ENCODE measurements at places on chromosomes 5 and 9.

GRCh38 chr5:135484674-135485086 is 32.5 kb upstream of the TIFAB start:
- H3K36me3 ChIP-seq, result no peaks in the 10 kb centered on the region
- H3K4me3 ChIP-seq, result no peak overlapping the region
- no peak overlapping the region for H3K27ac ChIP-seq
- H3K27me3 ChIP-seq, result peaks cover 13% of the 10 kb centered on the region
- no peaks in the 10 kb centered on the region for H3K4me1 ChIP-seq
- no peak for DNase-seq

- no peaks in the 10 kb centered on the region for H3K4me1 ChIP-seq
- no peaks in the 10 kb centered on the region for H3K27me3 ChIP-seq
- DNase-seq, result no peak
- H3K36me3 ChIP-seq, result no peaks in the 10 kb centered on the region
- H3K27ac ChIP-seq, result no peak overlapping the region
These were observed 23.1 kb downstream of the VCAN start for GRCh38 chr5:83494666-83495065.

DNA sequence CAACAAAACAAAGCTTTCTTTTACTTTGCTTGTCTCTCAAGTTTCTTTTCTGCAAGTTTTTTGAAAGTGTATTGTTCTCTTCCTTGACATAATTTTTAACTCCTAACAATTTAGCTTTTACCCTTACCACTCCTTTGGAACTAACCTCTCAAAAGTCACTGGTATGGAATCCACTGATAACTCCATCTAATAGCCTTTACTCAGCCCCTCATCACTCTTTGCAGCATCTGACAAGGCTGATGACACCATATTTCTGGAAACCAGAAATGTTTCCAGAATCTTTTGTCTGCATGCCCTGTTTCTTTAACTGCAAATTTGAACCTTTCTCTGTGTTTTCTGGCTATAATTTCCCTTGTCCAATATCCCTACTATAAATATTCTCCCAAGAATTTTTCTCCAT is 46.5 kb downstream of the ZNF474 start:
- H3K4me1 ChIP-seq, result no peaks in the 10 kb centered on the region
- H3K27ac ChIP-seq, result no peak overlapping the region
- no peaks in the 10 kb centered on the region for H3K27me3 ChIP-seq
- DNase-seq, result no peak

- no peaks in the 10 kb centered on the region for H3K27me3 ChIP-seq
- no peak overlapping the region for H3K4me3 ChIP-seq
- no peaks in the 10 kb centered on the region for H3K36me3 ChIP-seq
- H3K27ac ChIP-seq, result no peak overlapping the region
These were observed 72.2 kb downstream of the PRDM9 start for GRCh38 chr5:23579566-23579965.

DNA sequence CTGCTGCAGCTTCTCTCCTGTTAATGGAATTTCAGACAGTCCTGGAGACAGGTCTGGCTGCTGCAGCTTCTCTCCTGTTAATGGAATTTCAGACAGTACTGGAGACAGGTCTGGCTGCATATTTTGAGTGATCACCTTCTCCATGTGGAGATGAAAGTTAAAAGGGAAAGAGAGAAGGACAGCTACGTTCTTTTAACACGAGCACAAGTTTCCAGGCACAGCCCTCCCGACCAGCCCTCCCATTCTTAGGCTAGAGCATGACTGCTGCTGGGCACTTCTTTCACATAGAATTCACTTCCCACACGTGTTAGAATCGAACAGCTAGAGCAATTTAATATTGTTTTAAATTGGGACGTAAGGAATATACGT is 133.3 kb upstream of the DMRT1 start:
- no peak overlapping the region for H3K4me3 ChIP-seq
- no peaks in the 10 kb centered on the region for H3K27me3 ChIP-seq
- no peak overlapping the region for H3K27ac ChIP-seq
- H3K36me3 ChIP-seq, result no peaks in the 10 kb centered on the region

GRCh38 chr9:121503444-121503843 is 3.8 kb upstream of the GGTA1 start:
- peaks cover 12% of the 10 kb centered on the region for H3K27me3 ChIP-seq
- H3K4me3 ChIP-seq, result no peak overlapping the region
- no peak overlapping the region for H3K27ac ChIP-seq
- no peaks in the 10 kb centered on the region for H3K36me3 ChIP-seq
- peaks cover 15% of the 10 kb centered on the region for H3K4me1 ChIP-seq

GRCh38 chr9:114300846-114301797 is 21.8 kb upstream of the ORM1 start:
- no peak overlapping the region for H3K4me3 ChIP-seq
- no peak overlapping the region for H3K27ac ChIP-seq
- no peaks in the 10 kb centered on the region for H3K27me3 ChIP-seq
- no peak for DNase-seq
- no peaks in the 10 kb centered on the region for H3K36me3 ChIP-seq
- peaks cover 4% of the 10 kb centered on the region for H3K4me1 ChIP-seq

DNA sequence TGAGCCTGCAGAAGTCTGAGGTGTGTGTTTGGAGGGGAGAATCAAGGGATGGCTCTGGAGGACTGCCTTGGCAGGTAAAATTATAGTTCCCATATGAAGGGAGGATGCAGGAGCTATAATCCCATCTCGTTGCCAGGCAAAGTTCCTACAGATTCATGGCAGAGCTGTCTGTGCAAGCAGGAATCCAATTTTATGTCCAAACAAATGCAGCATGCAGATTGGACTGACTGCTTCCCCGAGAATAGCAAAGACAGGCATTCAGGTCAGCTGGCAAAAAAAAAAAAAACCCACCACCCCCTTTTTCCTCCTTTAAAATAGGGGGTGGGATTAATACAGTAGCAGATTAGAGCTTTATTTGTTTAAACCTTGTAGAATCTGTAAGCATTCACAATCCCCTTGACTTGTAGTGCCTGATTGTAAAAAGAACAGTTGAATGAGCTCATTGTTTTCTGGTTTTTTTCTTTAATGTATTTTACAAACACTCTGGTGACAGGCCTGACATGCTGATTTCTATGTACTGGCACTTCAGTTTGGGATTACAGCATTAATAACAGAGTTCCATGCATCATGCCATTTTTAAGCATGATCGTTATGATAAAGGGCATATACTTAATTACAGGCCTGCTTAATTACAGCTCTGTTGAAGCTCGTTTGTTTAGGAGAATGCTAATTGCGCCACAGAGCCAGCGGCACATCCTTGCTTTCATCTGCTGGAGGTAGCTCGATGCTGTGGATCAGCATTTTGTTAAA is 141.4 kb upstream of the LMX1B start:
- H3K27me3 ChIP-seq, result no peaks in the 10 kb centered on the region
- peaks cover 58% of the 10 kb centered on the region for H3K4me1 ChIP-seq

GRCh38 chr5:142945321-142945720 is 175.1 kb downstream of the ARHGAP26 start:
- H3K27me3 ChIP-seq, result no peaks in the 10 kb centered on the region
- no peaks in the 10 kb centered on the region for H3K4me1 ChIP-seq
- no peak for DNase-seq
- H3K4me3 ChIP-seq, result no peak overlapping the region

DNA sequence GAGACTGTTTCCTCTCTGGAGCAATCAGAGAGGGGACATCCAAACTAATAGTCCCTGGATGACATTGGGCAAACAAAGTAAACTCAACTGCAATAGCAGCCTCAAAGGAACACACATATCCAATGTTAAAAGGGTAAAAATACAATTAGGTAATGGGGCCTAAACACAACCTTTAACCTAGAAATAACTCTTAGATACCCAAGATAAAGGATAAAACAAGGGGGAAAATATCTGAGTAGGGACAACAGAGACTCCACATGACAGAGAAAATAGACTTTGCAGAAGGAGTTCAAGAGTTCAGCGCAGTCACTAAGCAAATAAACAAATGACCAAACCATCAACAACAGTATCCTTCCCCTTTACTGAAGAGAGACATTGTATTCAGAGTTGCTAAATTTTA is 149.3 kb downstream of the FBXO4 start:
- no peak overlapping the region for H3K27ac ChIP-seq
- no peaks in the 10 kb centered on the region for H3K4me1 ChIP-seq
- H3K4me3 ChIP-seq, result no peak overlapping the region
- H3K36me3 ChIP-seq, result no peaks in the 10 kb centered on the region

GRCh38 chr9:35423499-35423898 is 66.4 kb upstream of the RUSC2 start:
- DNase-seq, result no peak
- no peaks in the 10 kb centered on the region for H3K4me1 ChIP-seq
- no peak overlapping the region for H3K27ac ChIP-seq
- peaks cover 5% of the 10 kb centered on the region for H3K27me3 ChIP-seq
- no peak overlapping the region for H3K4me3 ChIP-seq

DNA sequence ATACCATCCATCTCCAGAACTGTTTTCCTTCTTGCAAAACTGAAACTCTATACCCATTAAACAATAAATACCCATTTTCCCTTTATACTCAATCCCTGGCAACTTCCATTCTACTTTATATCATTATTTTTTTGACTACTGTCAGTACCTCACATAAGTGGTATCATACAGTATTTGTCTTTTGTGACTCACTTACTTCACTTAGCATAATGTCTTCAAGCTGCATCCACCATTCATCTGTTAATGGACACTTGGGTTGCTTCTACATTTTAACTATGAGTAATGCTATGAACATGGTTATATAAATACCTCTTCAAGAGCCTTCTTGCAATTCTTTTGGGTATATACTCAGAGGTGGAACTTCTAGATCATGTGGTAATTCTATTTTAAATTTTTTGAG is 11.6 kb upstream of the TYRP1 start:
- no peak overlapping the region for H3K4me3 ChIP-seq
- H3K27ac ChIP-seq, result no peak overlapping the region
- no peak for DNase-seq
- H3K4me1 ChIP-seq, result no peaks in the 10 kb centered on the region
- no peaks in the 10 kb centered on the region for H3K36me3 ChIP-seq

GRCh38 chr5:87008751-87009560 is 258.7 kb upstream of the RASA1 start:
- no peak overlapping the region for H3K27ac ChIP-seq
- DNase-seq, result no peak
- H3K36me3 ChIP-seq, result no peaks in the 10 kb centered on the region
- H3K4me1 ChIP-seq, result no peaks in the 10 kb centered on the region
- H3K4me3 ChIP-seq, result no peak overlapping the region
- H3K27me3 ChIP-seq, result no peaks in the 10 kb centered on the region

GRCh38 chr9:77939149-77939668 is 92.4 kb downstream of the GNAQ start:
- H3K27me3 ChIP-seq, result no peaks in the 10 kb centered on the region
- DNase-seq, result no peak
- H3K4me3 ChIP-seq, result no peak overlapping the region
- H3K4me1 ChIP-seq, result no peaks in the 10 kb centered on the region

GRCh38 chr9:136204145-136204805 is 653 bp downstream of the LHX3 start:
- H3K27me3 ChIP-seq, result peaks cover 38% of the 10 kb centered on the region
- H3K4me1 ChIP-seq, result peaks cover 2% of the 10 kb centered on the region
- peaks cover 6% of the 10 kb centered on the region for H3K36me3 ChIP-seq
- H3K4me3 ChIP-seq, result no peak overlapping the region

DNA sequence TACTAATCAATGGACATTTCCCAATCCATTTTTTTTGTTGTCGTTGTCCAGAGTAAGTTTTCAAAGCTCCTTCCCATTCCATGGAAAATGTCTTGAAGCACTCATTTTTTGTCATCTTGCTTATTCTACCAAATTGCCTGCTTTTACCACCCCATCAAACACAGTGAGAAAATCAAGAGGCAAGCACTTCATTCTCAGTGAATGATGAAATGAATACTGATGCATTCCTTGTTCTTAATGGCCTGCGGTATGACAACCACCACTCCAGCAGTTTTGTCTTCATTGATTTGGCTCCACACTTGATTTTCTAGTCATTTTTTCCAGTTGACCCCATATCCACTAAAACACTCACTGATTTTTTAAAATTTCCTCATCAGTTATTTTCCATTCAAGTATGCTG is 193.5 kb upstream of the ANKH start:
- H3K27ac ChIP-seq, result no peak overlapping the region
- no peaks in the 10 kb centered on the region for H3K27me3 ChIP-seq
- DNase-seq, result no peak
- H3K36me3 ChIP-seq, result no peaks in the 10 kb centered on the region
- H3K4me1 ChIP-seq, result no peaks in the 10 kb centered on the region
- H3K4me3 ChIP-seq, result no peak overlapping the region

DNA sequence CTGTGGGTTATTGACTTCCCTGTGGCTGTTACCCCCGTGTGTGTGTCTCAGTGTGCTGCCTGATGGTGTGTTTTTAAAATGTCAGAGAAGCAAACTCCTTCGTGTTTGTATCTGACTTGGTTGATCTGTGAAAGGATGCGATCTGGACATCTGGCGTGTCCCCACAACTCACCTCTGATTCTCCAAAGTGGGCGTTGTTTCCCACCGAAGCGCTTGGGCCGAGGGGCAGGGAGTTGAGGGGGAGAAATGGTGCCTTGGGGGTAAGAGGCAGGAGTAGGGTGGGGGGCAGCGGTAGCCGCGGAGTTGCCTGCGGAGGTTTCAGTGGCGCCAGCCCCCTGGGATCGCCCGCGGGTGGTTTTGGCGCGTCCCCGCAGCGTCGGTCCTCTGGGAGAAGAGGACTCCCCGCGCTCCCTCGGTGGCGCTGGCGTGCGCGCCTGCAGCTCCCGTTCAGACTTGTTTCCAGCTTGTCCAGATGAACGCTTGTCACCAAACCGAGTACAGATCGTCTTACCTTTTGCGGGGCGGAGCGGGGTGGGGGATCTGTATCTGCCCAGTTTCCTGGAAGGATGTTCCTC is 1.1 kb downstream of the MAST4 start:
- H3K4me3 ChIP-seq, result peak overlapping the region; percentile 33
- H3K27me3 ChIP-seq, result peaks cover 18% of the 10 kb centered on the region
- no peak overlapping the region for H3K27ac ChIP-seq
- DNase-seq, result no peak

GRCh38 chr9:91734371-91734981 is 215.6 kb downstream of the ROR2 start:
- H3K27me3 ChIP-seq, result no peaks in the 10 kb centered on the region
- peak; percentile 13 for DNase-seq
- H3K4me1 ChIP-seq, result no peaks in the 10 kb centered on the region
- H3K4me3 ChIP-seq, result no peak overlapping the region
- no peaks in the 10 kb centered on the region for H3K36me3 ChIP-seq
- no peak overlapping the region for H3K27ac ChIP-seq

DNA sequence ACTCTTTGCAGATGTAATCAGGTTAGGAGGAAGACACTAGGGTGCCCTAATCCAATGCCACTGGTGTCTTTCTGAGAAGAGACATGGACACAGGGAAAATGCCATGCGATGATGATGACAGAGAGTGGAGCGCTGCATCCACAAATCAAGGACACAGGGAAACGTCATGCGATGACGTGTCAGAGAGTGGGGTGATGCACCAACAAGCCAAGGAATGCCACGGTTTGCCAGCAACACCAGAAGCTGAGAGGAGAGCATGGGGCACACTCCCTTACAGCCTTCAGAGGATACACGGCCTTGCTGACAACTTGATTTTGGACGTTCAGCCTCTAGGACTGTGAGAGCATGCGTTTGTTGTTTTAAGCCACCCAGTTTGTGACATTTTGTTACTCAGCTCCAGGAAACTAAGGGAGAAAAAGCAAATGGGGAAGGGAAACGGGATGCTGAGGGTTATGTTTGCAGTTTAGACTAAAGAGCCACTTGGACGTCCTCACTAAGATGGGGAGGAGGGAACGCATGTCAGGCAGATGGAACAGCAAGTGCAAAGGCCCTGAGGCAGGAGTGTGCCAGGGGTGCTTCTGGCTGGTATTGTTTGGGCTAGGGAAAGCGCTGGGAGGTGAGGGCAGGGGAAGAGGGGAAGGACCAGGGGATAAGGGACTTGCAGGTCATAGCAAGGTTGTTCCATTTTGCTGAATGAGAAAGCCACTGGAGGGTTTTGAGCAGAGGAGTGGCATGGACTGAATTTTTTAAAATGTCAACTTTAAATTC is 2.5 kb upstream of the TENT4A start:
- peaks cover 9% of the 10 kb centered on the region for H3K4me1 ChIP-seq
- no peak overlapping the region for H3K4me3 ChIP-seq
- H3K36me3 ChIP-seq, result no peaks in the 10 kb centered on the region

Measured in effector memory CD4-positive, alpha-beta T cell (primary cell).